Activated CD8-positive, alpha-beta memory T cell treated with anti-CD3 and anti-CD28 coated beads, Interleukin-2, amount 50 U/mL, for 4 hours (primary cell): ENCODE measurements at places on chromosomes 5 and 9.
A peak's percentile ranks its signal among the peaks of the same experiment; 100 is the strongest.

GRCh38 chr9:123975871-123976270, 35.7 kb upstream of the LHX2 start:
- no peak for DNase-seq

- no peak for DNase-seq
These were observed 45.4 kb upstream of the RANBP3L start for GRCh38 chr5:36346896-36347690.

DNA sequence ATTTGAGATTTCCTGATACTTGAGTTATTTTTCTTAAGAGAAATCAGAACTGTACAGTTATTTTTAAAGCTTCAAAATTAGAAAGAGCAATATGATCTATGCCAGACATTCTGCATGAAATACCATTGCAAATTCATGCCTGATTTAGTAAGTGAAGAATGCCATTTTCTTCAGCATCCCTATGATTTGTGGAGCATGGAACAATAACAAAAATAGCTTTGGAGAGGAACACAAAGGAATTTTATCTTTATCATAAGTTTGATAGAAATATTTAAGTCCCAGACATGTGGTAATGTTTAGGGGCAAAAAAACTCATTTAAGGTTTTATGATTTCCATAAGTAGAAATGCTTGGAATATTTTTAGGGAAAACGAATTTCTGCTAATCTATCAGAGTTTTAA, 1863.4 kb downstream of the EFNA5 start:
- DNase-seq: no peak

DNA sequence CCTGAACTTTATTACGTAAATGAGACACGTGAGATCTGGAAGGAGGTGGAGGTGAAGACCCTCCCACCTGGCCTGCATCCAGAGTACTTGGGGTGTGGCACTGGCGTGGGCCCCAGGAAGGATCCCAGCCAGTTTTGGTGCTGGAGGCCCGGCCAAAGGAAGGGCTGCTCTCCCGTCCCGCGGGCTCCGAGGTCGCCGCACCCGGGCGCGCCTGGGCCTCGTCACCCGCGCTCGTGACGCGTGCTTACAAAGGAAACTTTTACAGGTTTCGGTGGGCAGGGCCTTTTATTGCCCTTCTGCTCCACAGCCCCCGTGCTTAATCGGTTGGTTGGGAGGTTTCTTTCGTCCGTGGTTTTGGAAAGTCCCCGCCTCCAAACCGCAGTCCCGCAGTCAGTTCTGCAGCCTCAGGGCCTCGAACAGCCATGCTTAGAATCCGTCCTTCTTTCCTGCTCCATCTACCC, 29.2 kb downstream of the CDKN2A start:
- peak; percentile 37 for DNase-seq

GRCh38 chr5:58708456-58708855, 125.6 kb downstream of the RAB3C start:
- DNase-seq: no peak

DNA sequence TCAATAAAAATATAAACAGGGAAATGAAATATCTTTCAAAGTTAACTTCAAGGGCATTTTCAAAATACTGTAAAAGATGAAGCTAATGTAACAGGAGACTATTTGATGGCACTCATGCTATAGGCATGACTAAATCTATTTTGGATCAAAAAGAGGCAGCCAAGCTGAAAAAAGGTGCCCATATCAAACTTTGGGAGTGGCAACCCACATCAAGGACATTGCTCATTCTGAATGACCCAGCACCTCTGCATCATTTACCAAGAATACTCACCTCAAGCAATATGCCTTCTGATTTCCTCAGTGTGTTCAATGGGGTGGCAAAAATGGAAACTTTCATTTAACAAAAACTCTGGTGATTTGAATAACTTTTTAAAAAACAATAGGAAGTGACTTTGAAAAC, 853.3 kb downstream of the TLE1 start:
- DNase-seq: no peak

- no peak for DNase-seq
These were observed 607.6 kb downstream of the PTPRD start for GRCh38 chr9:10005206-10005605.

- no peak for DNase-seq
These were observed 141.8 kb downstream of the FAM174A start for GRCh38 chr5:100676817-100677631.

DNA sequence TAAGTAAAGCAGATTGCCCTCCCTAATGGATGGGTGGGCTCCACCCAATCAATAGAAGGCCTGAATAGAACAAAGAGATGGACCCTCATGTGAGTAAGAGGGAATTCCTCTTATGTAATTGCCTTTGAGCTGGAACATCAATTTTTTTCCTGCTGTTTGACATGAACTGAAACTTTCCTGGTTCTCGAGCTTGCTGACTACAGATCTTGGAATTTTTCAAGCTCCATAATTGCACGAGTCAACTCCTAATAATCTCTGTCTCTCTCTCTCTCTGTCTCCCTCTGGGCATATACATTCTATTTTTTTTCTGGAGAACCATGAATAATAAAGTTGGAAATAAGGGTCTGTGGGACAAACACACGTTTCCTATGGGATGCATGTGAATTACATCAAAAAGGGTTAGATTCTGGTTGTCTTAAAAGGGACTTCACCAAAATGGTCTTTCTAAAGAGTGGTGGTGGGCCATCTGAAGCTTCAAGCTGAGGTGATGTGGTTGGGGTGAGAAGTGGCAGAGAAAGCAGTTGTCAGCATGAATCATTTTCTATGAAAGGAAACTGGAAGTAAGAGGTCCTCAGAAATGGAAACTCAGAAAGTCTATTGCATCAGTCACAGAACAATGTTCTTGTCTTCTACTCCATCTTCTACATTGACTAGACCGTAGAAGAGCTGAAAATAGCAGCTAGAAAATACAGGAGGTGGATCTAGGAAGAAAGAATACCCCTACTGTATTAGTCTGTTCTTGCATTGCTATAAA, 47.0 kb upstream of the HOMER1 start:
- DNase-seq: no peak

DNA sequence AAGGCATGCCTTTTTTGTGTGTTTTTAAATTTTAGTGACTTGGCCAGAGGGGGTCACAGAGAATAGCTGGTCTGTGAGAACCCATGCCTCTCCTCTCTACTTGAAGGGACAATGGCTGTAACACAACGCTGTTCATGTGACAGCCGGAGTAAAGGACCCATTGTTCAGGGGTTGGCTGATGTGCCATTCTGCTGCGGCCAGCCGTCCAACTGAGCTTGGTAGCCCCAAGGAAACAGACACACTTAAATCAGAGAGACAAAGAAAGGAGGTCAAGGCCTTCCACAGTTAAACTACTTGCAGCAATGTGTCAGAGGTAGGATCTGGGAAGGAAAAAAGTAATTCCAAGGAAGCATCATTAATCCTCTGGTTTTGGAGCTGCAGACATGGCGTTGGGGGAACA, 8.1 kb downstream of the MEGF10 start:
- DNase-seq: no peak

DNA sequence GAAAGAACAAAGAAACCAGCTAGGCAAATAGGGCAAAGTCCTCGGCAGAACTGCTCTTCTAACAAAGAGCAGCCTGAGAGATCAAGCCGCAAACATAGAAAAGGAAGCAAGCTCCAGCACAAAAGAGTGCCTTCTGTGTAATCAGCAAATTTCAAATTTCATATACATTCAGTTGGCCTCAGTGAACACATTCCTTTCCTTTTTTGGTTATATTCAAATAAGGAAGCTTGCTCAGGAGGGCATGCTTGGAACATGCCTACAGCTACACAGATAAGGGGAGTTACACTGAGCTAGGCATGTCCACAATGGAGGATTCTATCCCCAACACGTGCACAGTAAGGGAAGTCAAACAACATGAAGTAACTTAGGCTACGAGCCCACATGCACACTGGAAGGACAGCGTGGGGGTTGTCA, 23.4 kb downstream of the IL33 start:
- no peak for DNase-seq

DNA sequence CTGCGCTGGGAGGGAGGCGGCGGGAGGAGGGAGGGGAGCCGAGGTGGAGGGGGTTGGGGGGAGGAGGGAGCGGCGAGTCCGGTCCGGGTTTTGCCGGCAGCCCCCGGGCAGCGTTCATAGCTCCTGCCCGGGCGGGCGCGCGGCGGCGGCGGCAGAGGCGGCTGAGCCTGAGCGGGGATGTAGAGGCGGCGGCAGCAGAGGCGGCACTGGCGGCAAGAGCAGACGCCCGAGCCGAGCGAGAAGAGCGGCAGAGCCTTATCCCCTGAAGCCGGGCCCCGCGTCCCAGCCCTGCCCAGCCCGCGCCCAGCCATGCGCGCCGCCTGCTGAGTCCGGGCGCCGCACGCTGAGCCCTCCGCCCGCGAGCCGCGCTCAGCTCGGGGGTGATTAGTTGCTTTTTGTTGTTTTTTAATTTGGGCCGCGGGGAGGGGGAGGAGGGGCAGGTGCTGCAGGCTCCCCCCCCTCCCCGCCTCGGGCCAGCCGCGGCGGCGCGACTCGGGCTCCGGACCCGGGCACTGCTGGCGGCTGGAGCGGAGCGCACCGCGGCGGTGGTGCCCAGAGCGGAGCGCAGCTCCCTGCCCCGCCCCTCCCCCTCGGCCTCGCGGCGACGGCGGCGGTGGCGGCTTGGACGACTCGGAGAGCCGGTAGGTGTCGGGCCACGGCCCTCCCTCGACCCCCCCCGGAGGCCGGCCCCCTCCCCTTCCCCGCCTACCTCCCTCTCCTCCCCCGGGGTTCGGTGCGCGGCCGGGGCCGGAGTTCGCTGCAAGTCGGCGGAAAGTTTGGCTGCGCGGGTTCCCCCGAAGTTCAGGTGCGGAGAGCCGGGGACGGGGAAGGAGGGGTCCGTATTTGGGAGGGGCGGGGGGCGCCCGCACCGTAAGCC, at the start of gene CXXC5:
CXXC5 (plus strand) TSS at position 145 of the 877 bp plus-strand sequence. CDS start 32,175 bp downstream, outside the sequence.
- peak; percentile 65 for DNase-seq

DNA sequence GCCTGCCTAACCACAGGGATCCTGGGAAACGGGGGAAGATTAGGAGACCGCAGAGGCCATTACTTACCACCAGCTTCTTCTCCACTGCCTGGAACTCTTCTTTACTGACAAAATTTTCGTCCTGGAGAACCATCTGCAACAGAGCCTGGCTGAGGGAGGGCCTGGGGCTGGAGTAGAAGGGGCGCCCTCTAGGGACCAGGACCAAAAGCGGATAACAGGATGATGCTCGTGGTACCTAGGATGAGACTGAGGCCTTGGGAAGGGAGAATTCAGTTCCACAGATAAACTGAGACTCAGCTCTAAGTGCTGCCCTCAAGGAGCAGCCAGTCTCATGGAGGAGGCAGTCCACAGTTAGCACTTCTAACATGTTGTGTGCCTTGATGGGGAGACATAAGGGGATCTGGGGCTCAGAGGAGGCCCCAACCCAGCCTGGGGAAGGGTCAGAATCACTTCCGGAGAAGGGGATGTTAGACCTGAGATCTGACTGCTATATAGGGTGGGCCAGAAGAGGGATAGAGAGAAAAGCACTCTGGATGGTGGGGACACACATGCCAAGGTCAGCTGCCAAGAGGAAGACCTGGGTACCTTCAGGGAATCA, 1.2 kb downstream of the SPATA24 start:
- DNase-seq: no peak

DNA sequence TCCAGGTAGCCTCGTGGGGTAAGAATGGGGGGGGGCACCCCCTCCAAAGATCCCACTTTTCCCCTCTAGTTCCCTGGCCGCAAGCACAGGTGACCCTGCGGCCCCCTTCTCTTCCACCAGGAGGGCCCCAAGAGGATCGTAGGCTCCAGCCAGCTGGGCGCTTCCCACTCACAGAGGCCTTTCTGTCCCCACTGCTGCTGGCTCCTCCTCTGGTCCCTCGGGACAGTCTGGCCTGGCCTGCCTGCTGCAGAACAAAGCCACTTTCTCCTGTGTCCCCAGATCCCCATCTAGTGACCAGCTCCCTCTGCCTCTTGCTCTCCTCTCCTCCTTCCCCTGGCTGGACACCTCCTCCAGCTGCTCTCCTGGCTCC, 534 bp upstream of the SAPCD2 start:
- DNase-seq: no peak

- no peak for DNase-seq
These were observed 116.7 kb downstream of the WNK2 start for GRCh38 chr9:93300585-93301081.

- DNase-seq: no peak
These were observed 14.2 kb downstream of the HOMER1 start for GRCh38 chr5:79499640-79500273.

DNA sequence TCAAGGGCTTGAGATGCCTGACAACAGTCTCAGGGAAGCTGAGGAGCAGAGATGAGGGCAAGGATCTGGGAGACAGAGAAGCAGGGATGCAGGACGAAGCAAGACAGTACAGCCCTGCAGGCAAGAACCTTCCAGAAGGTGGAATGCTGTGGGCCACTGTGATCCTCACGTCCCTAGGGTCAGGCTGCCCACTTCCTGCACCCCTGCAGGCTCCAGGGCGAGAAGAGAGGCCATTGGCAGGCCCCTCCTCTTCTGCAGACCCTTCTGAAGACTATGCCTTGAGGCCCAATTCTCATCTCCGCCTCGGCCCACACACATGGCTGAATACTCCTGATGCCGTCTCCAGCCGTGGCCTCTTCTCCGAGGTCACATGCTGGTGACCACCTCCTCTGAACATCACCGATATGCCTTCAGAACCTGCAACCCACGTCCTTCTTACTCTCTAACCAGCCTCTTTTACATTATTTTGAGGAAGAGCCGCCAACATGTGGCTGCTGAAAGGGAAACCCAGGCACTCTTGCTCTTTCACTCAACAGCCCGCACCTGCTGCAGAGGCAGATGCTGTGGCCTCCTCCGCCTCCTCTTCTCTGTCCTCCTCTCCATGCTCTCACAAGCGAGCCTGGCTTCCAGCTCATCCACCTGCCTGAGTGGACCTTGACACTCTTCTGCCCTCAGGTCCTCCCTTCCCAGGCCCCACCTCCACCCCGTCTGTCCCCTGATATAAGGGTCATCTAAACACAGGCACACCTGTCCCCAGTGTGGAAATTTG, 181.5 kb downstream of the IRX2 start:
- no peak for DNase-seq

GRCh38 chr5:42837601-42838000, 25.9 kb upstream of the SELENOP start:
- DNase-seq: no peak

- DNase-seq: no peak
These were observed 407.1 kb upstream of the DMAC1 start for GRCh38 chr9:8206720-8207119.

DNA sequence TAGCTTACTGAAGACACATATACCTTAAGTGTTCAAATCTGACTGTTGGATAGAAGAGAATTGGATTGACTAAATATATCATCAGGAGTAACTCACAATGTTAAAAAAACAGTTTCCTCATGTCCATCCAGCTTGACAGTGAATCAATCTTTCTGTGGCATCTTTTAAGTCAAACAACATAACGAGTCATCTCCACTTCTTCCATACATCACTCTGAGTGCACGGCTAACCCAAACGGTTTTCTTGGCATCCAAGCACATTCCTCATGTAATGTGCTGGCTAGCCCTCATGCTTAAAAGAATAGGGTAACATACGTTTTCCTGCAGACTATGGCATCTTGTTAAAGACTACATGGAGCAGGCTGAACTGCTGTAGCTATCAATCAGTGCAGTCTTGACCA, 291.5 kb upstream of the TRPC7 start:
- DNase-seq: no peak

- DNase-seq: no peak
These were observed 130.8 kb upstream of the STC2 start for GRCh38 chr5:173458828-173459609.

GRCh38 chr5:124655921-124656511, 90.4 kb downstream of the ZNF608 start:
- no peak for DNase-seq
